Dermis blood vessel endothelial cell (primary cell): ENCODE measurements at places on chromosomes 4 and X.

GRCh38 chr4:2837904-2838496 is 5.6 kb upstream of the ADD1 start:
- DNase-seq = peak; percentile 80

GRCh38 chr4:186651624-186652023 is 72.0 kb downstream of the FAT1 start:
- DNase-seq = peak; percentile 55

GRCh38 chr4:87375719-87376291 is 15.2 kb downstream of the HSD17B11 start:
- peak; percentile 74 for DNase-seq

DNA sequence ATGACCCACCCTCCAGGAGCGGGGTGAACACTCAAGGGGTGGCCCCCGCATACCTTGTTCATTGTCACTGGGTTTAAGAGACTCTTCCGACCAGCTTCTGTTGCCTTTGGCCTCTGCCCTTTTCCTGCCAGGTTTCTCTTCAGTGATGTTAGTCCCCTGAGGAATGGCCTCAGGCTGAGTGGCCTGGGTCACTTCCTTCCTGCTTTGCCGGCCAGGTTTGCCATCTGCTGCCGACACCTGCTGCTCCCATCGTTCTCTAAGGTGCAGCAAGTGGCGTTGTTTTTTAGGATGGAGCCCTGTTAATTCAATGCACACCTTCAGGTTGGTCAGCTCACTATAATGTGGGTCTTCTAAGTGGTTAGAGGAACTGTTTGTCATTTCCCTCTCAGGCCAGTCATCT is 34.2 kb downstream of the BCOR start:
- DNase-seq = no peak

GRCh38 chrX:68889249-68889648 is 60.4 kb downstream of the EFNB1 start:
- no peak for DNase-seq

- peak; percentile 31 for DNase-seq
Measured at GRCh38 chrX:70979136-70979762, 48.4 kb upstream of the SLC7A3 start.

DNA sequence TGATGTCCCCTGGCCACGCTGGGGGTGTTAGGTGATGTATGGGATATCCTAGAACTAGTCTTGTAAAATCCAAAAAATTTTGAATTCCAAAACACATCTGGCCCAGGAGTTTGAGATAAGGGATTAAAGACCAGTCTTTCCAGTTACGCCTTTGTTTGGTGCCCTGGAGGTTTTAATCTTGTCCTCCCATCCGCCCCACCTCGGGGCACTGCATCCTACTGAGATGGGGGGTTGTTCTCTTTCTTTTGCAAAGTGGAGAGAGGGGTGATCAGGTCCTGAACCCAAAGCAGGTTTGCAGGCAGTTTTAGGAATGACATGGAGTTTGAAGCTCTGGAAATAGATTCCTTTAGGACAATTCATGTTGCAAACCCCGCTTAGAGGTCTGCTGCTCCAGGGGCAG is 1.8 kb downstream of the SUV39H1 start:
- DNase-seq = no peak
